ENCODE measurements at places on chromosomes 1 and 21.

- no peak for DNase-seq
Measured at GRCh38 chr1:23592209-23592892, 33.0 kb upstream of the ID3 start.

GRCh38 chr1:225617479-225617878 is 35.4 kb downstream of the ENAH start:
- no peak for DNase-seq

- DNase-seq: no peak
Measured at GRCh38 chr1:1112237-1112985, 3.5 kb downstream of the C1orf159 start.

DNA sequence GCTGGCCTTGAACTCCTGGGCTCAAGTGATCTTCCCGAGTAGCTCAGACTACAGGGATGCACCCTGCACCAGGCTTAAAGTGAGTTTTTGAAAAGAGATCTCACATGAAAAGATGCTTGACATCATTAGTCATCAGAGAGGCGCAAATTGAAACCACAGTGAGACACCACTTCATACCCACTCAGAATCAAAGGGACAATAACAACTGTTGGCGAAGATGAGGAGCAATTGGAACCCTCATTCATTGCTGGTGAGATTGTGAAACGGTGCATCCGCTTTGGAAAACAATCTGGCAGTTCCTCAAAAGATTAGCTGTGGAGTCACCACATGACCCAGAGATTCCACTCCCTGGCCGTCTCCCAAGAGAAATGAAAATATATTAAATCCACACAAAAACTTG is 122.3 kb downstream of the PGBD5 start:
- no peak for DNase-seq

GRCh38 chr1:12567288-12567819 is 50.7 kb downstream of the DHRS3 start:
- DNase-seq: no peak
